ENCODE measurements at places on chromosomes 7 and 10. TPM values are rescaled to one million over a fixed set of nuclear protein-coding genes. Genes with fewer than 3 reads are reported as not detected.

KIAA1549 gene
- total RNA-seq = 4.1 TPM

SPDYE16 gene
- total RNA-seq = 0.22 TPM

WNT2 gene
- total RNA-seq = 14.8 TPM

PDE6C gene
- not detected for total RNA-seq

TET1 gene
- 20.6 TPM for total RNA-seq

ANKRD30A gene
- total RNA-seq = not detected

FANK1 gene
- 0.80 TPM for total RNA-seq

MBL2 gene
- not detected for total RNA-seq

HTRA1 gene
- total RNA-seq = 219 TPM

ANKRD2 gene
- total RNA-seq = 27.6 TPM

KCND2 gene
- total RNA-seq = 1.3 TPM

AGMO gene
- 0.80 TPM for total RNA-seq

PRSS37 gene
- not detected for total RNA-seq

DNA sequence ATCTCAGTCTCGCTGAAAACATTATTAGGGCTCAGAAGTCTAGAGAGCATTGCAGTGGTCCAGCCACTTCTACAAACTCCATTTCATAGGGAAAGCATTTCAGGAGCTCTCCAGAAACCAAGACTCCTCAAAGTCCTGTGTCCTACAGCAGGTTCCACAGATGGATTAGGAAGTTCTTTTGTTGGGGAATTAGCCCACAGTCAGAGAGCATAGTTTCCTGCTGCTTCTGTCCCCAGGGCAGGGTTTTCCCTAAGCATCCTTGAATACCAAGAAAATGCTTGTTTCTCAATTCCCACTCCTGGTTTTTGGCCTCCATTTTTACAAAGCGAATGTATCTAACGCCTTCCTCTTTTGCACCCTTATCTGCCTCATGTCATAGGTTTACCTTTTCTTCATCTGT is 235.9 kb upstream of the PODXL start:
- no peaks in the 10 kb centered on the region for H3K4me1 ChIP-seq
- no peak overlapping the region for H3K4me3 ChIP-seq
- DNase-seq = no peak

- no peak overlapping the region for H3K4me3 ChIP-seq
- H3K27me3 ChIP-seq = no peaks in the 10 kb centered on the region
- no peak for DNase-seq
- H3K36me3 ChIP-seq = no peaks in the 10 kb centered on the region
- no peak overlapping the region for H3K27ac ChIP-seq
Observed at GRCh38 chr10:61257956-61258496, 195.2 kb downstream of the TMEM26 start.

DNA sequence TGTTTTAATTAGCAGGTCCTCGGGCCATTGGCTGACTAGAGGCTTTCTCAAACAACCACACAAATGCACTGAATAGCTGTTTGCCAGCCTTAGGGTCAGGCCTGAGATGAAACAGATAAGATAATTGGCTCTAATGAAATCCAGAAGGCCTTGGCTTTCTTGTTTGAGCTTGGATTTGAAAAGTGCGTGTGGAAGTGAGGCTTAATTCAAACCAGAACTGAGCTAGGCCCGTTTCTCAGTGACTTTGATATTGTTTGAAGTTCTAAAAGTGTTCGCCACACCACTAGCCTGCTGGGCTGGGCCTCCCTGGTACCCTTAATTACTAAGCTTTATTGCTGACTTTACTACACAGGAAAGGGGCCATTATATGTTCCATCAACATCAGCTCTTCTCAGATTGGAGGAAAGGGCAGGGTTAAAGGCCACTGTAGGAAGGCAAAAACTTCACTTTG is 270.6 kb downstream of the TWIST1 start:
- H3K27me3 ChIP-seq = no peaks in the 10 kb centered on the region
- H3K36me3 ChIP-seq = no peaks in the 10 kb centered on the region
- no peak overlapping the region for H3K4me3 ChIP-seq
- no peak overlapping the region for H3K27ac ChIP-seq
- no peak for DNase-seq

DNA sequence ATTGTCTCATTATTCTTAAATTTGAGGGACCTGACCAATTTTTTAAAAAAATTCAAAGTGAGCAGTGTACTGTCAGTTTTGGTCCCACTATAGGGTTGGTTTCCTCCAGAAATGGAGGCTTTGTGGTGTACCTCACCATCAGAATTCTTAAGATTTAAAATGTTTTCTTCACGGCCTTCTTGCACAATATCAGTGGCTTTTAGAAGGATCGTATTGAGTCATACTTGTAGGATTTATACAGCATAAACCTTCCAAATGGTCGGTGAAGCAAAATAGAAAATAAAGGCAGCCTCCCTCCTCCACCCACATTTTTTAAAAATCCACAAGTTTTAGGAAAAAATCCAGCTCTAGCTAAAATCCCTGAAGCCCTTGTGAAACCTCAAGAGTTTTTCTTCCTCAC is 126.4 kb downstream of the RNLS start:
- no peak overlapping the region for H3K4me3 ChIP-seq
- no peak for DNase-seq
- H3K36me3 ChIP-seq = no peaks in the 10 kb centered on the region

GRCh38 chr10:14244801-14245211 is 85.9 kb downstream of the FRMD4A start:
- no peak overlapping the region for H3K4me3 ChIP-seq
- H3K36me3 ChIP-seq = no peaks in the 10 kb centered on the region
- no peak for DNase-seq
- peaks cover 8% of the 10 kb centered on the region for H3K4me1 ChIP-seq

GRCh38 chr10:15155978-15156656 is 12.4 kb downstream of the NMT2 start:
- H3K36me3 ChIP-seq = peaks cover 6% of the 10 kb centered on the region
- no peak overlapping the region for H3K27ac ChIP-seq
- H3K4me3 ChIP-seq = no peak overlapping the region
- H3K4me1 ChIP-seq = no peaks in the 10 kb centered on the region

- H3K27me3 ChIP-seq = no peaks in the 10 kb centered on the region
- H3K4me3 ChIP-seq = no peak overlapping the region
- H3K36me3 ChIP-seq = no peaks in the 10 kb centered on the region
Observed at GRCh38 chr7:139901901-139902300, 72.8 kb downstream of the TBXAS1 start.

DNA sequence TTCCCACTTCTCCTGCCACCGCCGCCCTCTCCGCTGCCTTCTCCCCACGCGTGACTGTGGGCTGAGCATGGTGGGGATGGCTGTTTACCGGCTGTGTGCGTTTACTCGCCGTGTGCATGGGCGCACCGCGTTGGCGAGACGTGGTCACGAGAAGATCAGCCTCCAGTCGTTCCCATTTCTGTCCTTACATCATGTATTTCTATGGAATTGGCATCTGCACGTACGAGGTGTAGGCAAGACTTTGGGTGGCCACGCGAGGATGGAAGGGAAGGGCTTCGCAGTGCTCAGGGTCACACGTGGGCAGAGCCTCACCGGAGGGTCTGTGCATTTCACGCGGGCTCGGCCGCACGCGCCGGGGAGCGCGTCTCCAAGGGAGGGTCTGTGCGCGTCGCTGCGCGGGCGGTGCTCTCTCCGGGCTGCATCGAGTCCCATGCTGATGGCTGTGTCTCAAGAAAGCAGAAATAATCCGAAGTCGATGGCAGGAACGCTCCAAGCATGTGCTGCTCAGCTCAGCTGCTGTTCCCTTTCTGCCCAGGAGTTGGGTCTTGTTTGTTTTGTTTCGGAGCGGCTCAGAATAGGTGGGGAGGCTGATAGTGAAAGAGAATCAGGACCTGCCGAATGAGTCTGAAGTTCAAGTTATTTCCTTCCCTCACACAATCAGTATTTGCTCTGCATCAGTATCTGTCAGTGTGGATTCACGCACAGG is 973 bp downstream of the CAMK1D start:
- H3K4me3 ChIP-seq = peak overlapping the region; percentile 66
- H3K27me3 ChIP-seq = peaks cover 15% of the 10 kb centered on the region
- peaks cover 18% of the 10 kb centered on the region for H3K4me1 ChIP-seq
- H3K27ac ChIP-seq = no peak overlapping the region
- DNase-seq = peak; percentile 72
- no peaks in the 10 kb centered on the region for H3K36me3 ChIP-seq

GRCh38 chr10:31706464-31707092 is 222.1 kb downstream of the ARHGAP12 start:
- H3K36me3 ChIP-seq = no peaks in the 10 kb centered on the region
- peaks cover 47% of the 10 kb centered on the region for H3K4me1 ChIP-seq
- no peak overlapping the region for H3K4me3 ChIP-seq
- DNase-seq = peak; percentile 57

DNA sequence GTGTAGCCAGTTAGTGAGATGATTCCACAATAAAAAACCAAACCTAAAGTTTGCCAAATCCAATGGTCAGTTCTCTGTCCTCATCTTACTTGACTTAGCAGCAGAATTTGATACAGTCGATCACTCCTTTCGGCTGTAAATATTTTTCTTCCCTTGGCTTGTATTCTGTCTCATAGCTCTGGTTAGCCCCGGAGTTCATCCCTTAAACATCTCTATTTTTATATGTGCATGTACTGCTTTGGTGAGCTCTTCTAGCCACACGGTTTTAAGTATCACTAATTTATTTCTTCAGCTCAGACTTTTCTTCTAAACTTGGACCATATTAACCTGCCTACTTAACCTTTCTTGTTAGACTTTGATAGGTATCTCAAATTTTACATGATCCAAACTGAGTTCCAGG is 17.8 kb upstream of the ASB15 start:
- no peak overlapping the region for H3K4me3 ChIP-seq
- no peaks in the 10 kb centered on the region for H3K4me1 ChIP-seq
- no peak for DNase-seq
- H3K27ac ChIP-seq = no peak overlapping the region
- H3K36me3 ChIP-seq = no peaks in the 10 kb centered on the region

GRCh38 chr10:87961314-87961713 is 97.9 kb downstream of the PTEN start:
- H3K36me3 ChIP-seq = peaks cover 12% of the 10 kb centered on the region
- no peaks in the 10 kb centered on the region for H3K27me3 ChIP-seq
- no peaks in the 10 kb centered on the region for H3K4me1 ChIP-seq
- peak; percentile 42 for DNase-seq

DNA sequence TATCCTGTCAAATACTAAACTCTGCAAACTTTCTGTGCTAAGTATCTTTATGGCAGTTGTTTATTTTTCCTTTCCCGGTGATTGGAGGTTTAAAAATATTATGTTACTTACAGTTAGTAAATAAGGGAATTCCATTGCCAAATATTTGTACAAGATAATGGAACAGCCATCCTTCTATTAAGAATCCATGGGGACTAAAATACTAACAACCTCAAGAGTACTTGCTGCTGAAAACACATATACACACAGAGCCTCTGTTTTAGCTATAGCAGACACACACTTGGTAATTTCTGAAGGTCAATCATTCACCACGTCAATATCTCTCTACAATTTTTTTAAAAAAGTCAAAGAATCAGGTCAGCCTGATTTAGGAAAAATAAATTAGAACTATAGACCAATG is 32.4 kb downstream of the TSPAN12 start:
- DNase-seq = no peak
- no peaks in the 10 kb centered on the region for H3K27me3 ChIP-seq
- no peak overlapping the region for H3K27ac ChIP-seq
- H3K4me3 ChIP-seq = no peak overlapping the region
- H3K4me1 ChIP-seq = no peaks in the 10 kb centered on the region

GRCh38 chr7:16465469-16466361 is at the start of gene SOSTDC1:
Gene SOSTDC1, minus strand, starts transcription at chr7:16465738. Its CDS starts 70 bp downstream, at chr7:16465668.
- H3K27me3 ChIP-seq = no peaks in the 10 kb centered on the region
- H3K36me3 ChIP-seq = no peaks in the 10 kb centered on the region
- H3K27ac ChIP-seq = peak within 1 kb of the TSS; percentile 77
- peaks cover 3% of the 10 kb centered on the region for H3K4me1 ChIP-seq

DNA sequence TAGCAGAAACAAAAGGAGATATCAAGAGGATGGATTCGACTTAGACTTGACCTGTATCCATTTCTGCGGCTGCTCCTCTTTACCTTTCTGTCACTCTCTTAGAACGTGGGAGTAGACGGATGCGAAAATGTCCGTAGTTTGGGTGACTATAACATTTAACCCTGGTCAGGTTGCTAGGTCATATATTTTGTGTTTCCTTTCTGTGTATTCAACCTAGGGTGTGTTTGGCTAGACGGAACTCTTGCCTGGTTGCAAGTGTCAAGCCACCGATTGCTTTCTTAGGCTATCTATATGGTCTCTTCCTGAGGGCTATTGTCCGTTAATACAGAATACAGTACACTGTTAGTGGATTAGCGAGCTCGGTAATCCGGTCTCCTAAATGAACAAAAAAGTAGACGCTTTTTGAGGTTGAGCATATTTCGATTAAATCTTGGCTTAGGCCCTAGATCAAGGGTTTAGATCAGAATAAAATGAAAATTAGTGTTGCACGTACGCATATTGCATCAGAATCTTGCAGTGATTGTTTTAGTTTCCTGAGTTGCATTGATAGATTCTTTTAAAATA is 1.2 kb downstream of the PTEN start:
- H3K36me3 ChIP-seq = no peaks in the 10 kb centered on the region
- peak; percentile 42 for DNase-seq
- H3K27me3 ChIP-seq = no peaks in the 10 kb centered on the region
- peaks cover 7% of the 10 kb centered on the region for H3K4me1 ChIP-seq
- peak overlapping the region; percentile 92 for H3K4me3 ChIP-seq

GRCh38 chr10:18449611-18450026 is 201.8 kb downstream of the NSUN6 start:
- no peaks in the 10 kb centered on the region for H3K27me3 ChIP-seq
- peaks cover 2% of the 10 kb centered on the region for H3K4me1 ChIP-seq
- H3K36me3 ChIP-seq = no peaks in the 10 kb centered on the region
- peak; percentile 33 for DNase-seq

GRCh38 chr10:25683344-25683743 is 250.7 kb upstream of the MYO3A start:
- no peaks in the 10 kb centered on the region for H3K27me3 ChIP-seq
- H3K4me1 ChIP-seq = no peaks in the 10 kb centered on the region
- no peaks in the 10 kb centered on the region for H3K36me3 ChIP-seq
- H3K27ac ChIP-seq = no peak overlapping the region
- no peak overlapping the region for H3K4me3 ChIP-seq

DNA sequence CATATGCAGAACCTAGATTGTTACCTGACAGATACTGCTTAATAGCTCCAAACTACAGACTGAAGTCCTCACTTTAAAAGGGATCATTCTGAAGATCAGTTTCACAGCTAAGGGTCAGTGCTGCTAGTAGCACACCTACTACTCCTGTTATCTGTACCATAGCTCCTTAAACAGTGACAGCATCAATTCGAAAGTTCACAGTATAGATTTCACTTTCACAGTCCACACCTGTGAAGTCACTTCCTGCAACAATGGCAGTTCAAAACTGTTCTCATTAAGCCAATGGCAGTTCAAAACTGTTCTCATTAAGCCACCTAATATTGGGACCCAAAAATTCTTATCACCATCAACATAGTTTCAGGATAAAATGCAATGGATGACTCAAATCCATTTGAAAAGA is 10.7 kb upstream of the FHIP2A start:
- H3K36me3 ChIP-seq = no peaks in the 10 kb centered on the region
- no peaks in the 10 kb centered on the region for H3K4me1 ChIP-seq
- H3K4me3 ChIP-seq = no peak overlapping the region
- no peak overlapping the region for H3K27ac ChIP-seq
- H3K27me3 ChIP-seq = no peaks in the 10 kb centered on the region

- no peaks in the 10 kb centered on the region for H3K27me3 ChIP-seq
- H3K27ac ChIP-seq = no peak overlapping the region
- no peak overlapping the region for H3K4me3 ChIP-seq
- no peak for DNase-seq
- H3K36me3 ChIP-seq = peaks cover 22% of the 10 kb centered on the region
- peaks cover 59% of the 10 kb centered on the region for H3K4me1 ChIP-seq
Observed at GRCh38 chr10:132402781-132403241, 5.8 kb downstream of the PWWP2B start.

- H3K27me3 ChIP-seq = peaks cover 9% of the 10 kb centered on the region
- no peaks in the 10 kb centered on the region for H3K36me3 ChIP-seq
- H3K27ac ChIP-seq = no peak overlapping the region
- H3K4me1 ChIP-seq = no peaks in the 10 kb centered on the region
- H3K4me3 ChIP-seq = no peak overlapping the region
- no peak for DNase-seq
Observed at GRCh38 chr7:155985518-155986250, 173.4 kb upstream of the SHH start.
